ENCODE measurements at places on chromosomes 6 and 20. TPM values are rescaled to one million over a fixed set of nuclear protein-coding genes. Genes with fewer than 3 reads are reported as not detected.

The NECAB3 gene
- polyA plus RNA-seq, result 11.7 TPM

The BMP2 gene
- polyA plus RNA-seq, result 1.6 TPM

The CCN6 gene
- not detected for polyA plus RNA-seq

The EPB41L1 gene
- polyA plus RNA-seq, result 17.8 TPM

The GSTA2 gene
- not detected for polyA plus RNA-seq

The RCAN2 gene
- polyA plus RNA-seq, result 0.11 TPM

The GRM1 gene
- 0.01 TPM for polyA plus RNA-seq

The FAM50B gene
- 5.5 TPM for polyA plus RNA-seq

The PRSS35 gene
- polyA plus RNA-seq, result 5.6 TPM

The ROS1 gene
- not detected for polyA plus RNA-seq

The OSER1 gene
- 52.2 TPM for polyA plus RNA-seq

The KLHDC3 gene
- polyA plus RNA-seq, result 41.3 TPM

The TCF15 gene
- polyA plus RNA-seq, result not detected

The OPRL1 gene
- 0.86 TPM for polyA plus RNA-seq
